GM18507 (cell line): ENCODE measurements at places on chromosomes 12 and 14.

DNA sequence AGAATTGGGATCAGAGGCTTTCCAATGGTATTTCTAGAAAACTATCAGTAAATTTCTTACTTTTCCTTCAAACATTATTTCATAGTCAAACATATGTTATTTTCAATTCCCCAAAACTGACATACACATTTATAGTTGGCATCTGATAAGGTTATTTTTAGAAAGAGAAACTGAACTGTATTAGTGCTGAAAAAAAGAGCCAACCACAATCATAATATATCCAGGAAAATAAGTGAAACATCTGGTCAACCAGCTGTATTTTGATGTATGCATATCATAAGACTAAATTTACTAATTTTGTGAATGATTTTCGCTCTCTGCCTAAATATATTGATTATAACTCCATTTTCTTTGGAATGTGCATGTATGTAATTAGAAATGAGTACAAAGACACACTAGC lies 554.2 kb downstream of the FLRT2 start:
- no peak for DNase-seq

DNA sequence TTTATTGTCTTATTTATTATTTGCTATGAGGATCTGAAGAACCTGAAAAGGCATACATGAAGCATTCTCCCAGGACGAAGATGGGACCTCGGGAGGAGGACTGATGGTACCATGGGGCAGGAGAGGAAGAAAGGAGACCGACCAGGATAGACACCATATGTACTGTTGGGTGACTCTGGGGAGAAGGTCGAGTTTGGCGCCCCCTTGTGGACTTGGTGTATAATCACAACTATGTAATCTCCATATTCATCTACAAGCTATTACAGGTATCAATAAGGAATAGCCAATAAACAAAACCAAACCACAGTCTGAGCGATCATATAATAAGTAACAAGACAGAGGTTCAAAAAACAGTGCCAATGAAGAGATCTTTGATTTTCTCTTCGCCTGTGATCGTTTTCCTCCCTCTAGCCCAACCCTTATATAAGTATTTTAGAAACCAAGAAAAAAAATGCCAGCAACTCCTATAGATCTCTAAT lies 139.1 kb downstream of the SPTSSA start:
- peak; percentile 45 for DNase-seq

DNA sequence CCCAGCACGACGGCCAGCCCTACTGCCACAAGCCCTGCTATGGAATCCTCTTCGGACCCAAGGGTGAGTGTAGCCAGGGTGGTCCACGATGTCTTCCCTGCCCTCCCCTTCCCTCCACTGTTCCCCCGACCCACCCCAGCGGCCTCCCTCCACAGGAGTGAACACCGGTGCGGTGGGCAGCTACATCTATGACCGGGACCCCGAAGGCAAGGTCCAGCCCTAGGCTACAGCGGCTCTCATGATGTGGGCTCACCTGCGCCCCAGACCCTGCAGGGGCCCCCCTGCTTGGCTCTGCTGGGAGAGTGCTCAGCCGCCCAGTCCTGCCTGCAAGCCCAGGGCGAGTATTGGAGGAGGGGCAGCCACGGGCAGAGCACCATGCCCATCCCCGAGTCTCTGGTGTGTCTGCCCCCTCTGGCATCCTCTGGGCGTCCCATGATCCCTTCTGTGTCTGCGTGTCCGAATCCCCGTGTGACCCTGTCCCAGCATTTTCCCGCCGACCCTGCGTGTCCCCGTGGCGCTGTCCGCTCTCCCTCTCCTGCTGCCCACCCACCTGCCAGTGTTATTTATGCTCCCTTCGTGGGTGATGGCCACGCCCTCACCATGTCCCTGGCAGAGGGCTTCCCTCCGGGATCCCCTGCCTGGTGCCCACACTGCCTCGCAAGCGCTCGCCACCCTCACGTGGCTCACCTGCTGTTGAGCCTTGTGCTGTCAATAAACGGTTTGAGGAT lies 5.0 kb downstream of the CRIP2 start:
- no peak for DNase-seq

DNA sequence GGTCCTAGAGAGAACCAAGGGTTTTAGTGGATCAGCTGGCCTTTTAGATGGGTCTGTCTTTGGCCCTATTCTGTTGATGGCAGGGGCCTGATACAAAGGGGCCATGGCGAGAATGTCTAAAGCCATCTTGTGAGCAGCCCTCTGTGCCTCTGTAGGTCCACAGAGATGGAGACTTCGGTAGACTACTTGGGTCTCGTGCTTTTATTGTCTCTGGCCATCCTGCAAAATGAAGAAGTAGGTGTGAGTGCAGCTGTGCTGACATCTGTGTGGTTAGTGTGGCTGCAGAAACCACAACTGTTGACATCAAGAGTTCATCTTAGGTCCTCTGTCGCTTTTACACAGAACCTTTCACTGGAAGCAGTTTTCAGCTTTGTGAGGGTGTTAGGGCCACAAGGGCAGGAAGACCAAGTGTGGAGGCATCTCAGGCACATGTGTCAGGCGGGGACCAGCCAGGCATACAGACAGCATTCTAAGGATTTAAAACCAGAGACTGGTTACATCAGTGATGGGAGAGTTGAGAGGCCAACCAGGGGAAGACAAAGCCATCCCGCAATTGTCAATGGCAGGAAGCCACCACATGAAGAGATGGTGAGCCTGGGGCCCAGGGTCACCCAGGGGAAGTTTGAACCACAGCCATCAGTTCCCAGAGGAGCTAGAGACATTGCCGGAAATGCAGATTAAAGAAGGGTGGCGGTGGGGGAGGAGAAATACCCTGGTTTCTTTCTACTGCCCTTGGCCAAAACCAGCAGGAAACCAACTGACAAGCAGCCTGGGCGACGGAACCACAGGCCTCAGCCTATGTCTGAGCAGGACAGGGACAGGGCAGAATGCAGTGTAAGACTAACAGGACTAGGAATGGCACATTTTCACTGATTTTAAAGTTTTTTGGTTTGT lies 13.0 kb upstream of the TPCN1 start:
- peak; percentile 58 for DNase-seq

DNA sequence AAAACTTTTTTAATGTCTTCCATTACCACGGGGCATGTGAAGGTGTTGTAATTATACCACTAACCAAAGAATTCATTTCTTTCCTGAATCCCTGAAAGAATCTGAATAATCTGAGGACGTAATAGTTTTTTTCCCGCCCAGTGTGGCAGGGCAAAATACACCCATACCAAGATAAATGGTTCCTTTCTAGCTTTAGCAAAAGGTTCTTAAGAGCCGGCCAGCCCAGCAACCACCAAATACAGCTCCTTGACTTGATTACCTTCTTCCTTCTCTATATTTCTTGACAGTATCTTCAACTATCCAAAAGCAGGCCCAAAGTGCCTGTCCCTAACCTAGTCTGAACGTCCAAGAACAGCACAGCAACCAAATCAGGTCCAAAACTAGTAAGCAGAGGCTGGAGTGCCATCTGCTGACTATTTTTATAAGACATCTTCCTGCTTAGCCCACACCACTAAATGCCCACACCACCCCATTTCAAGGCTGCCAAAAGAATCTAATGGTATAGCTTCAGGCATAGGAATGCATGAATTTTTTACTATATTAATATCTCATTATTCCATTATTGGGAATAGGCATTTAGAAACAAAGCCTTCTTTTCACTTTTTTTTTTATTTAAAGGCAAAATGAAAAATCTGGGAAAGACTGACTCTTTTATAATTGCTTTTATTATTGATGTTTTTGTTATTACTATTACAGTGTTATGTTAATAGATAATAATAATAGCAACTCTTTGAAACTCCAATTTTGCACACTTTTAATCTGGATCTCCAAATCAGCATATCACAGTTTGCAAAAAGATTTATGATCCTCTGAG lies 524.4 kb downstream of the MED13L start:
- DNase-seq: no peak

DNA sequence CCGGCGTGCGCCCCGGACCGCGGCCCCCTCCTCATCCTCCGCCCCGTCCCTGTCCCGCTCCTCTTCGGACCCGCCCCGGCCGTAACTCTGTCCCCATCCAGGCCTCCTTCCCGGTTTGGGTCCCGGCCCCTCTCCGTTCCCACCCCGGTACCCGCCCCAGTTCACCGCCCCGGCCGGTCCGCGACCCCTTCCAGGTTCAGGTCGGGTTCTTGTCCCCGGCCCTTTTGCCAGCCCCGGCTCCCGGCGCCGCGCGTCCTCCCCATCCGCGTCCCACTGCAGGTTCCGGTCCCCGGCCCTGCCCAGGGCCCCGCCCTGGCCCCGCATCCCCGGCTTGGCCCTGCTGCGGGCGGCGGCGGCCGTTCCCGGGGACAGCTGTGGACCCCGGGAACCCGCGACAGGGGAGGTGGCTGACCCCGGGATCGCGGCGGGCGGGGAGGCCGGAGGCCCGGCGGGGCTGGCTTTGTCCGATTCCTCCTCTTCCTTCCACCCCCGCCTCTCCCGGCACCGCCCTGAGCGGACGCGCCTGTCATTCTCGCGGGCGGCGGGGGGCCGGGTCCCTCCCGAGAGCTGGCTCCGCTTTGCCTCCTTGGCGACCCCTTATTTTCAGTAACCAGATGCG lies 601 bp downstream of the KLC1 start:
- DNase-seq: peak; percentile 43

DNA sequence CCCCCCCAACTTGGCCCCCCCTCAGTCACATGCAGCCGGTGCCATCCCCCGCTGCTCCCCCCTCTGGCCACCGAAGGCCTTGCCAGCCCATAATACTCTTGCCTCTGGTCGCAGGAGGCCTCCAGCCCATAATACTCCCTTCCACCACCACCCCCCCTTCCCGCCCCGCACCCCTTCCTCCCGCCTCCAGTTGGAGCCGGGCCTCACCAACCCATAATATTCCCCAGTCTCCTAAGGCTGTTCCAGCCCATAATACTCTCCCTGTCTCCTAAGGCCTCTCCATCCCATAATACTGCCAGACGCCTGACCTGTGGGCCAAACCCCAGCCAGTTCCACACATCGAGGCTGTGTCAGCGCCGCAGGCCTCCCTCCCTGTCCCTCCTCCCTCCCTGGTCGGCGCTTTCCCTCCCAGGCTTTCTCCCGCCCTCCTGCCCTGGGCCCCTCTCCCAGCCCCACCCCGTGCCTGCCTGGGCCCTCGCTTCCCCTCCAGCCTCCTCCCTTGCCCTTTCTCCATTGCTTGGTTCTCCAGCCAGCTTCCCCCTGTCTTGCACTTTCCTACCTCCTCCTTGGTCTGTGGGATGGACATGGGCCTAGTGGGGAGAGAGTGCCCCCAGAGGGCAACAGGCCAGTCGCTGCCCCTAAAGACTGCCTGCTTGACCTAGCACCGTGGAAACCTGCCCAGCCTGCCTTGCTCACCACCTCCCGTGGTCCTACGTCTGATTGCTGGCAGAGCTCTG lies 6.8 kb upstream of the CHD4 start:
- DNase-seq: no peak

- no peak for DNase-seq
Observed at GRCh38 chr14:79134361-79134760, 964.2 kb downstream of the NRXN3 start.

DNA sequence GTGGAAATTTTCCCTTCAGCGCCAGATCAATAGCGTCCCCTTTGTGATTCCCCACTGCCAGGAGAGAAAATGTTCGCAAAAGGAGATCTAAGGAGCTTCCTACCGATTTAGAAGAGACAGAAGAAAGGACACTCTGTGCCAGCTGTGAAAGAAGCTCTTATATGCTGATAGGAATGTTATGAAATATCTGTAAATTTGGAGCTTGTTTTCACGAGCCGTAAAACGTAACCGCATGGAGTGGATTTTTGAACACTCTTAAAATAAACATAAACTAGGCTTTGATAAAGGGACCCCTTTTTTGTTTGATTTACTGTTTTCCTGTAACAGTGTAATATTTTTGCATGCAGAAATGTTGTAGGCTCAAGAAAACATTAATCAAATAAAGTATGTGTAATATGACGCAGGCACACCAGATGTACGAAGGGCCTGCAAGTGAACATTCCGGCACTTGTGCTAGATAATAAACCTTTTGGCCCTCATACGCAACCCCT lies 346.8 kb downstream of the ETNK1 start:
- DNase-seq: no peak

- no peak for DNase-seq
Observed at GRCh38 chr12:49340971-49341776, 4.2 kb upstream of the C1QL4 start.

- no peak for DNase-seq
Observed at GRCh38 chr14:93954900-93955849, 21.2 kb downstream of the ASB2 start.

DNA sequence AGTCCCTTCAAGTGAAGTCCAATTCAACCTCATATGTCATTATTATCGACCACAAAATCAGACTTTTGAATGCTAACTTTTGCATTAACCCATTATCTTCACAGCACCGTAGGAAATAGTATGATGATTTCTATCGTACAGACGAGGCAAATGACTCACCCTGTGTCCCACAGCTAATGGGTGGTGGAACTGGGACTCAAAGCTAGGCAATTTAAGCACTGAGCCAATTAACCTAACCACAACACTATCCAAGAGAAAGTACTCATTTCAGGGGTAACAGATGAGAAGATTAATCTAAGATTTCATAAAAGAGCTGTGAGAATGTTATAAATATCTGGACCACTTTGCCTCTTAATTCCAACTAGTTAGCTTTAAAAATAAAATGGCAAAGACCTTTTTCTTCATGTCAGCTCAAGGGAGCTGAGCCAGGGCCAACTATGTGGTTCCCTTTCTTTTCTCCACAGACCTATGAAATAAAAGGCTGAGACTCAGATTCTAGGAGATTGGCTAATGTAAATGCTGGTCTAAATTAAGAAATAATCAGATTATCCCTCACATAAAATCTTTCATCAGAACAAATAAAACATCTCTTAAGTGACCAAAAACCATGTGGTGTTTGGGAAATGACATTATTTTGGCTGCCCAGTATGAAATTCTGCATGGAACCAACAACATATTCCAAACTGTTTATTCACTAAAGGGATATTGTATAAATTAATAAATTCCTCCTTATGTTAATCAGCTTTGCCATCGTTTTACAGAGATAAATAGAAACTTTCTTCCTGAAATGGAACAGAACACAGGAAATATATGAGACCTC lies 4.9 kb downstream of the PTGER2 start:
- no peak for DNase-seq

DNA sequence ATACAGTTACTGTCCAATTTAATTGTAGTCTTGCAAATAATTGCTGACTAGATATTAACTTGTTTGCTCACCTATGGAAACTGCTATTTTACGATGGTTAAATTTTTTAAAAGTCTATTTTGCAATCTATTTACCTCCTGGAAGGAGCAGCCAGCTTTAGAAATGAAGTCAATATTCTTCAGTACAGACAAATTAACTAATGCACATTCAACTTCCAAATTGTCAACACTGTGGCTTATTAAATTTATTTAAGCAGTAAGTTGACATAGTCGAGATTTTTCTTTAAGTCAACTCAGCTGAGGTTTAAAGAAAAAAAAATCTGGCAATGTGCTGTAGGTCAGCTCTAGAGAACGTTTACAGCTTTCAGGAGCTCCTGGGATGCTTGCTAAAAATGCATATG lies 221.2 kb downstream of the SSPN start:
- DNase-seq: no peak

GRCh38 chr12:47783821-47784819 lies 11.1 kb downstream of the SLC48A1 start:
- DNase-seq: no peak

- no peak for DNase-seq
Observed at GRCh38 chr12:27185234-27186021, 58.7 kb upstream of the STK38L start.
